ENCODE measurements at places on chromosomes 12 and 14.

DNA sequence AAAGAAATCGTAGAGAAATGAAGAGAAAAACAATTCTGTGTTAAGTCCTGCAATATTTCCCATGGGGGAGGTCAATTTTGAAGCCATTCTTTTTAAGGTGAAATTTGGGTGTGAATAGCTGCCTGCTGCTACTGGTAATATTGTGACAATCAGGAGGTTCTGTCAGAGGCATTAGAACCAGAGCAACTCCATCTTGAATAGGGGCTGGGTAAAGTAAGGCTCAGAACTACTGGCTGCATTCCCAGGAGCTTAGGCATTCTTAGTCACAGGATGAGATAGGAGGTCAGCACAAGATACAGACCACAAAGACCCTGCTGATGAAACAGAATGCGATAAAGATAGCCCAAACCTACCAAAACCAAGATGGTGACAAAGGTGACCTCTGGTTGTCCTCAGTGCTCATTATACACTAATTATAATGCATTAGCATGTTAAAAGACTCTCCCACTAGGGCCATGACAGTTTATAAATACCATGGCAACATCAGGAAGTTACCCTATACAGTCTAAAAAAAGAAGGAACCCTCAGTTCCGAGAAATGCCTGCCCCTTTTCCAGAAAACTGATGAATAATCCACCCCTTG lies 24.8 kb upstream of the MTHFD1 start:
- DNase-seq = no peak

DNA sequence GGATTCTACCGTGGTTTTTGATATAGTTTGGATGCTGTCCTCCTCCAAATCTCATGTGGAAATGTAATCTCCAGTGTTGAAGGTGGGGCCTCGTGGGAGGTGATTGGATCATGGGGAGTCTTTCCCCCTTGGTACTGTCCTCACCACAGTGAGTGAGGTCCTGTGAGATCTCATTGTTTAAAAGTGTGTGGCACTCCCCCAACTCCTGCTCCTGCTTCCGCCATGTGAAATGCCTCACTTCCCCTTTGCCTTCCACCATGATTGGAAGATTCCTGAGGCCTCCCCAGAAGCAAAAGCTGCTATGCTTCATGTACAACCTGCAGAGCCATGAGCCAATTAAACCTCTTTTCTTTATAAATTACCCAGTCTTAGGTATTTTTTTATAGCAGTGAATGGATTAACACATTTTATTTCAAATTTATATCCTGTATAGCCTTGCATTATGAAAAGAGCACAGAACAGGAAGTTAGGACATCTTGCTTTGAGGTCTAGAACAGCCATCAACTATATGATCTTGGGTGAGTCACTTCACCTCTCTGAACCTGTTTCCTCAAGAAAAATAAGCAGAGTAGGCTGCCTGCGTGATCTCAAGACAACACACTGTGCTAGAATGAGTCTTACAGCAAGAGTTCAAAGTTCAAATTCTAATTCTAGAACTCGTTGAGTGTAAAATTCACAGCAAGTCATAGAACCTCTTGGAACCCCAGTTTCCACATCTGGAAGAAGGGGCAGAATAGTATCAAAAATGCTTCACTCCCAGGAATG lies 160.9 kb upstream of the EEA1 start:
- no peak for DNase-seq

GRCh38 chr12:53871367-53871766 lies 67.3 kb upstream of the HOXC13 start:
- DNase-seq = no peak

DNA sequence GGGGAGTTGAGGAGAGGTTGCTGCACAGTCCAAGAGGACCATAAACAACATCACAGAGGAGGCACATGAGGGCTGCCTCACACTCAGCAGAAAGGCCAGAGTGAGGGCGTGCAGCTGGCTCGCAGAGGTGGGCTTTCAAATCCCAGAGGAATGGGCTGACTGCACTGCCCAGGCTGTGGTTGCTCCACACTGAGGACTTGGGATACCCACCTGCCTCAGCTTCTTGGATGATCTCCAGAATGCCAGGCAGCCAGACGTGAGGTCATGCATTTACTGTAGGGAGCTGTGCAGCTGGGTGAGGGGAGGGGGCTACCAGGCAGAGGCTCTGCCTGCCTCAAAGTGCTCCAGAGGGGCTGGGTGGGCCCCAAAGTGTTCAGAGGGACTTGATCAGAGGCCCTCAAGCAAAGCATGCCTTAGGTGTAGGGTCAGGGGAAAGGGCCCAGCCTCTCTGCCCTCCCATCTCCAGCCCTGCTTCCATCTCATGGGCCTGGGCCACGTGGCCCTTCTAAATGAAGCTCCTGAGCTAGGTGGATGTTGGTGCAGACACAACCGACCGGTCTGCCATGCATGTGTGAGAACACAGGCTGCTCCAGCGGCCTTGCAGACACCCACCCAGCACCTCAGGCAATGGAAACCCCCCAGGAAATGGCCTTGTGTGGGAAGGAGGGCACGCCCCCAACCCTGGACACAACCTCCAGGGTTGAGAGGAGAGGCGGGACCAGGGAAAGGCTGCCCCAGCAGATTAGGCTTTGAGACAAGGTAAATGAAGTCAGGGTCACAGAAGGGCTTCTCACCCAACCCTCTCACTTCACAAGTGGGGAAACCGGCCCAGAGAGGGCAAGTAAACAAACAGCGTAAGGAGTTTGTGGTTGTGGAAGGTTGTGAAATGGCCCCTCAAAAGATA lies 90.8 kb downstream of the NTF3 start:
- DNase-seq = peak; percentile 75

DNA sequence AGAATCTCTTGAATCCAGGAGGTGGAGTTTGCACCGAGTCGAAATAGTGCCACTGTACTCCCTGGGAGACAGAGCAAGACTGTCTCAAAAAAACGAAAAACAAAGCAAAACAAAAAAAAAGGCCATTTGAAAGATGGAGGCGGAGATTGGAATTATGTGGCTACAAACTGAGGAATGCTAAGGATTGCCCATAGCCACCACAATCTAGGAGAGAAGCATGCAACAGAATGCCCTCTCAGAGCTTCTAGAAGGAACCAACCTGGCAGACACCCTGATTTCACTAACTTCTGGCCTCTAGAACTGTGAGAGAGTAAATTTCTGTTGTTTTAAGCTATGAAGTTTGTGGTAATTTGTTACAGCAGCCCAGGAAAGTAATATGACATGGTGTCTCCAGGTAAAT lies 50.1 kb upstream of the LIMA1 start:
- DNase-seq = no peak

DNA sequence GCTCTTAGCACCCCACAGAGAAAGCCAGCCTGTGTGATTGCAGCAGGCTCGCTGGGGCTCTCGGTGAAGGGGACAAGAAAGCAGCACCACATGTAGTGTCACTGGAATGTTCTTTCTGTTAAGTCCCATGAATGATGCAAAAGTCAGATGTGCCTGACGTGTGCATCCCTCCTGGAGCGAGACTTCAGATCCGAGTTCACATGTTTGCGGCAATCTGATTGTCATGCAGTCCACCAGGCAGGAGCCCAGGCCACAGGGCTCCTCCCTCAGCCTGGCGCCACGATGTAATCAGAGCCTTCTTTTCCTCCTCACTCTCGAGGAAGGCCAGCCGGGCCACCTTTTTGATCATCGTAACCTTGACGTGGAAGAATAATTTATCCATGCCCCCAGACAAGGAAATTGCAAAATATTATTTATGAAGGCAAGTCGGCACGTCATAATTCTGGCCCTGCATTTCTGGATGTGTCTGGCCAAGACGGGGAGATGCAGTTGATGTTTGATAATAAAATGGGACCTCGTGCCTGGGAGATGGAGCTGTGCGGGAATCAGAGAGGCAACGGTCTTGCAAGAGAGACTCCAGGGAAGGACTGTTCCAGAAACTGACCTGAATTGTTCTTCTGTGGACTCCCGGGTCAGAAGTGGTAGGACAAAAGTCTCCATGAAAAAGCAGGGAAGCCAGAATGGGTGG lies 214.6 kb downstream of the PHETA1 start:
- no peak for DNase-seq

- no peak for DNase-seq
Measured at GRCh38 chr14:28876572-28876945, 110.0 kb downstream of the FOXG1 start.

DNA sequence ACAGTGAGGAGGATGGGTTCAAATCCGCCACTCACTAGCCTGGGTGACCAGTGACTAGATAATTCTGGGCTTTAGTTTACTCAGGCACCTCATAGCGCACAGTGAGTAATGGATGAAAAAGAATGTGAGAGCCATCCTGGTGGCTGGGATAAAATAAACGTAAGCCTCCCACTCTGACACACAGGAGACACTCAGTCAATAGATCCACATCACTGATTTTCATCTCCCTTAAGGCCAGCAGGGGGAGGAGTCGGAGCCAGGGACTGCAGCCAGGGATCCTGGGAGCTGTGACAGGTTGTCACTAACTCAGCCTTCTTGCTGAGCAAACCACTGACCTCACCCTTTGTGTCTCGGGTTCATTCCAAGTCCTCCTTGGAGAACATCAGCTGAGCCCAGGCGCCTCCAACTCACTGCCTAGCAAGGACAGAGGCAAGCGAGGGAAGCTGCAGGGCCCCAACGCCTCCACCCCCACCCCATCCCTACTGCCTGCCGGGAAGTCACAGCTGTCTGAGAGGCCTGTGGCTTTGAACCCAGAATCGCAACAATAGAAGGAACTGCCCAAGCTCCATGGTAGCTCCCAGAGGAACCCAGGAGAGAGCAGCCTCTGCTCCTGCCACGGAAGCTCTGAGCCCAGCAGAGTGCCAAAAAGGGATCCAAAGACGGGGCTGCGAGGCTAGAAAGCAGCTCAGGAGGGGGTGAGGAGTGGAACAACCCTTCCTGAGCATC lies 30.7 kb downstream of the PXN start:
- no peak for DNase-seq

DNA sequence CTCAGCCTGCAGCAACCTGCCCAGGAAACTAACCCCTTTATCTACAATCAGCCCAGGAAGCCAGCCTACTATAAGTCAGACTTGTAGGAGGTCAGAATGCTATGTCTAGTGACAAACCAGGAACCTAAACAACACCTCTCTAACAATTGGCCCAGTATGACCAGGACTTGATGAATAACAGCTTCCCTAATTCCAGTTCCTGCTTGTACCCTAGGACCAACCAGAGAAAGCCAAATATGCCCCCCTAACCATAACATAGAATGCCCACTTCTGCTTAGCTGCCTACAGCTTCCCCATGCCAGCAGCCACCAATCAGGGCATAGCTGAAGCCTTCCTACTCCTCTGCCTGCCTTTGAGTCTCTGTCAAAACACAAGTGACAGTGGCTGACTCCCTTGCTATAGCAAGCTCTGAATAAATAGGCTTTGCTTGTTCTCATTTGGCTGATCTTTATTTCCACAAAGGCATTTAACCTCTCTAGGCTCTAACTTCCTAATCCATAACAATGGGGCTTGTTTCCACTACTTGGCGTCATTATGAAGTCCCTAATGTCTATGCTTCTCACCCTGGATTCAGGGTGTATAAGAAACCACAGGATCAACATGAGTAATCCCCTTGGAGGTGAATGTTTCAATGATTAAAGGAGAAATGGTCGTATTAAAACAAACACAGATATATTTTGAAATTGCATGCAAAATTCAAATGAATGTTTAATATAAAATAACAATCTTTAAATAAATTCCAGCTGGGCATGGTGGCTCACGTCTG lies 220.2 kb downstream of the ANO6 start:
- DNase-seq = no peak

- no peak for DNase-seq
Measured at GRCh38 chr14:24145690-24146452, 539 bp downstream of the PSME2 start.

- DNase-seq = no peak
Measured at GRCh38 chr12:5771756-5772155, 173.3 kb downstream of the ANO2 start.

GRCh38 chr12:75560167-75560566 lies 48.8 kb upstream of the KRR1 start:
- DNase-seq = no peak

DNA sequence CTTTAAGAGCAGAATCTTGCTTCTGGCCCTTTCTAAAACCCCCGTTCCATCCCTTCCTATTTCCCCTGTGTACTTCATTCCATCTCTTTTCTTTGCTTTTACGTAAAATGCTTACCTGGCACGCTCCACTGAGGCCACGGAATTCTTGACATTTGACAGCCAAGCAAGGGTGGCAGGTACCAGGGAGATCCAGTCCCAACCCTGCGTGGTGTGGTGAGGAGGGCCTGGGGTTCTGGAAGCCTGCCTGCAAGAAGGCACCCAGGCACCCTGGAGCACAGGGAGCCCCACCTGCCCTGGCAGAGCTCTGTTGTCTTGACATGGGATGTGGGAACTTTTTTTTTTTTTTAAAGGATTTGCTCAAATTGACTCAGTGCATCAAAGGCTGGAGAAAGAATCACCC lies 48.6 kb downstream of the ITPK1 start:
- no peak for DNase-seq

DNA sequence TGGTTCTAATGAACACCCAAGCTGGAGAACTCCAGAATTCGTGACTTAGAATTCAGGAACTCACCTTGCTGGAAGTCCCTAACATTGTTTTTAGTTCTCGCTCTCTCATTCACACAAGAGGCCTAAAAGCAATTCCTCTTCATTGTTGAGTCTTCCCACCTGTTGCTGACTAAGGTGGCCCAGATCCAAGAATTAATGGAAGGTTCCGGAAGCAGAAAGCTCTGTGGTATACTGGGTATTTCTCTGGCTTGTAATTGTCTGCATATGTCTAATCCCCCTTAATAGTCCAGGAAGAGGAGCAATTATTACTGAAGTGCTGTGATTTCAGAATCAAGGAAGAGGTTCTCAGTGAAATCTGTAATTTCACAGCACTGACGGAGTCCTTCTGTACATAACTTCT lies 31.4 kb downstream of the TMEM233 start:
- peak; percentile 69 for DNase-seq

Data from DMS79 (cell line).